NCI-H1436 treated with DMSO at 0.1 percent for 48 hours (cell line): ENCODE measurements at places on chromosomes 12 and 14.

DNA sequence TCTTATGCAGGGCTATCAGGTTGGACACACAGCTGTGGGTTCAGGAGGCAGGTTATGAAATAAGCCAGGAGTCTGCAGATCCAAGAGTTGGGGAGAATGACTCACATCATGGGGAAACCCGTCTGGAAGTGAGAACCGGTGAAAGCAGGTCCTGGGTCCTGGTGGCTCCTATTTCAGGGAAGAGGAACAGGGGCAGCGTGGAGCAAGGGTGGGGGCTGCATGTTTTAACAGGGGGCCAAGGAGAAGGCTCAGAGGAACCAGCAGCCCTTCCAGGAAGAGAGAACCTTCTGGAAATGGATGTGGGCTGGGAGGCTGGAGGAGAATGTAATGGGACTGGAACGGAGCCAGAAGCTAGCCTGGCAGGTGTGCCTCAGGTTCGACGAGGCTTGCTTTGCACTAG, 7.8 kb upstream of the KRT74 start:
- DNase-seq: no peak

GRCh38 chr12:117518594-117519270, 157.3 kb upstream of the NOS1 start:
- DNase-seq: no peak

- DNase-seq: no peak
Observed at GRCh38 chr12:8909752-8910151, 4.6 kb upstream of the PHC1 start.

GRCh38 chr12:69998011-69998410, 173.0 kb downstream of the MYRFL start:
- DNase-seq: no peak

DNA sequence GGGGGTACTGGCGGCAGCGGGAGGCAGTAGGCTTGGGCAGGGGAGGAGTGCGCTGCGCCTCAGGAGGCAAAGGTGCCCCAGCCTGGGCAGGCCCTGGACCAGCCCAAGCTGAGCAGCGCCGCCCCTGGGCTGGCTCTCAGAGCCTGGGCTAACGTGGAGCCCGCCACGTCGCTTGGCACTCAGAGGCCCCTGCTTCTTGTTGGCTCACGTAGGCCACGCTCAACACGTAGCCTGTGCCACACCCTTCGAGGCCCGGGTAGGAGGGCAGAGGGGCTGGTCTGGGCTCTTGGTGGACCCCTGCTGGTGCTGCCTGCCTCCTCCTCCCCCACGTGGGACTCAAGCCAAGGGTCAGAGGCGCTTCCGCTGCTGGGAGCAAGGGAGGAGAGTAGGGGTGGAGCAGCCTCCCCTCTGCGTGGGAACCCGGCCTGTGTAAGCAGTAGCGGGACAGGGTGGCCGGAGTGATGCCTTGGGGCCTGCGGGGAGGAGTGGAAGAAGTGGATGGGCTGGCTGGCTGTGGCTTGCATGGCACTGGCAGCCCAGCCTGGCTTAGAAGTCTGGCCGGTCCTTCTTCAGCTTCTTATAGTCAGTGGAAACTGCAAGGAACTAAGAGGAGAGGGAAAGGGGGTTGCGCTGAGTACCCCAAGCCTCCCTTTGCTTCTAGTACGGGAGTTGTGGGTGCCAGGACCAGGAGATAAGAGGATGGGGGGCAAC, 5.7 kb downstream of the SHMT2 start:
- DNase-seq: no peak

- no peak for DNase-seq
Observed at GRCh38 chr12:6088921-6089747, 35.3 kb downstream of the VWF start.

DNA sequence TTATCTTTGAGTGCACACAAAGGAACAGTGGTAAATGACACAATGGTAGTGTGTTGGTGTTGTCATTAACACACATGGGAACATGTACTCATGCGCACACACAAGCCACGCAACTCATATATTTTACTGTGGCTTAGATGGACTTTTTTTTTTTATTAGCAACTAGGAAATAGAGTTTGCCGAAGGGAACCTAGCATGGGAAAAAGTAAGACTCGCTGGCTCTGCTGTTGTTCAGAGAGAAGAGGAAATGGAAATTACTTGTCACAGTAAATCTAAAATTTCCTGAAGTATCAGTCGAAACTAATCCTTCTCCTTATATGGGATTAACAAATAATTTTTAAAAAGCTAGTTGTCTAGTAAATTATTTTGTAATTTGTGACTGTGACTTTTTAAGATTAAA, 33.7 kb upstream of the IL22 start:
- DNase-seq: no peak

DNA sequence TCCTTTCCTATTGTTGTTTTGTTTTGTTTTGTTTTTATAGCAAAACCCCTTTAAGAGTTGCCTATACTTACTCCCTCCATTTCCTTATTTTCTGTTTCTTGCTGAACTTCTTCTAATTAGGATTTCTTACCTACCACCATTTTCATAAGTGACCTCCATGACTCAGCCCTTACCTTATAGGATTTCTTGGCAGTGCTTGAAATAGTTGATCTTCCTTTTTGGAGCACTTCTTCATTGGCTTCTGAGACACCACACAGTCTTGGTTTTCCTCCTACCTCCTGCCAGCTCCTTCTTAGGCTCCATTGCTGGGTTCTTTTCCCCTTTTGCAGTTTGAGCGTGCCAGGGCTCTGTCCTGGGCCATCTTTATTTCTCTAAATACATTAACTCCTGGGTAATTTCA, 23.4 kb upstream of the EID3 start:
- no peak for DNase-seq

DNA sequence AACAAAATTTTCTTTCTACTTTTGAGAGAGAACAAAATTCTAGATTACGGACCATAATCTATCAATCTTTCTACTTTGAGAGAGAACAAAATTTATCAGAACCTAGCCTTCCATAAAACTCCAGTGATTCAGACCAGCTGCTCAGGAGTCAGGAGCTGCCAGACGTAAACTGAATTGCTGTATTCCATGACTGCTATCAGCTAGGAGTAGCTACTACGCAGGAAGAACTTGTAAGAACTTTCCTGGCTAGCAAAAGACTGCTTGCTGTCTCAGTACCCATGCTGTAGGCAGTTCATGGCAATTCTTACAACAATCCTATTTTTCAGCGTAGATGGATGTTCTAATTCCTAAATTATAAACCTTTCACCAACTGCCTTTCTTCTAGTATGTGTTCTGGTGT, 73.3 kb downstream of the MED13L start:
- no peak for DNase-seq

GRCh38 chr14:76245097-76245496, 93.4 kb downstream of the GPATCH2L start:
- no peak for DNase-seq

DNA sequence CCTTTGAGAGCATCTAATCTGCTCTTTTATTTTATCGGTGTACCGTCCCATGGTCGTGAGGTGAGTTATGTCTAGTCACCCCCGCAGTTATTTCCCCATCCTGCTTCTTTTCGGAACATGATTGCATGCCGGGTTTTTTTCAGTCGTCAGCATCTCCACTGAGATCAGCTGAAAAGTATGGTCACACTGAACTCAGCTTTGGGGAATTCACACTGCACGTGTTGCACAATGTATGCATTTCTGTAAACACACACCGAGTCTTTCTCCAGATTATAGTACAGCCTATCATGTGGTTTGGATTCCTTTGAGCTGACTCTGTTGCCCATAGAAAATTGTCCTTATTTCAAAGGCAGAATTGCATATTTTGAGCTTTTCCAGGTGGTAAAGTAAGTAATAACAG, 24.6 kb downstream of the PLXNC1 start:
- no peak for DNase-seq

DNA sequence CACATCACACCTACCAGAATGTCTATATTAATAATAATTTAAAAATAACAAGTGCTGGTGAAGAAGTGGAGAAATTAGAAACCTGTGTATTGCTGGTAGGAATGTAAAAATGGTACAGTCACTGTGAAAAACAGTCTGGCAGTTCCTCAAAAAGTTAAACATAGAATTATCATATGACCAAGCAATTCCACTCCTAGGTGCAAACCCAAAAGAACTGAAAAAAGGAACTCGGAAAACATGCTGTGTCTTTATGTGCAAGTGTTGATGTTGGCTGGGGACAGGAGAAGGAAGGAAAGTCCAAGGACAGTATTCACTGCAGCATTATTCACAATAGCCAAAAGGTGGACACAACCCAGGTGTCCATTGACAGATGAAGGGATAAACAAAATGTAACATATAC, 146.5 kb downstream of the TTC7B start:
- DNase-seq: no peak

GRCh38 chr14:101357038-101357437, 204.3 kb upstream of the DIO3 start:
- no peak for DNase-seq

DNA sequence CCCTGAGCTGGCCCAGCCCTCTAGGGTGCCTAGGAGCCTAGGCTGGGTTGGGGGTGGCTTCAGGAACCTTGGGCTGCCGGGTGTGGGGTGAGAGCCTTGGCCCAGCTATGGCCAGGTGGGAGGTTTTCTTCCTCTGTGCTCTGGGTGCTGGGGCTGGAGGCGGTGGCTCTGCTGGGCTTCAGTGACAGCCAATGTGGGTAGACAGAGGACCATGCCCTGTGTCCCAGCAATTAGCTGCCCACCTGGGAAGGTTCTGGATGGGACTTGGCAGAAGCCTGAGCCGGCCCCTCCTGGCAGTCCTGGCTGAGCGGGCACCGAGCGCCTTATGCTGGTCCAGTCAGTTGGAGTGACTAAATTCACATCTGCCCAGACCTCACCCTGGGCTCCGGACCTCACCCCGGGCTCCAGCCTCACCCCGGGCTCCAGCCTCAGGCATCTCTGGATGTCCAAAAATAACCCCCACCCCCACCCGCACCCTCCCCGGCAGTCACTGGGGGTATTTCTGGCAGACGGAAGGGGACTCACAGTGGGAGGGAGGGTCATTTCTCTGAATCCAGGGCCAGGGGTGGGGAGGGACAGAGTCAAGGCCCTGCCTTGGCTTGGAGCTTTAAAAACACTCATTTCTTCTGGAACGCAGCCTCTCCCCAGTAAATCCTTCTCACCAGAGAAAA, 46.9 kb downstream of the CYP46A1 start:
- DNase-seq: no peak

DNA sequence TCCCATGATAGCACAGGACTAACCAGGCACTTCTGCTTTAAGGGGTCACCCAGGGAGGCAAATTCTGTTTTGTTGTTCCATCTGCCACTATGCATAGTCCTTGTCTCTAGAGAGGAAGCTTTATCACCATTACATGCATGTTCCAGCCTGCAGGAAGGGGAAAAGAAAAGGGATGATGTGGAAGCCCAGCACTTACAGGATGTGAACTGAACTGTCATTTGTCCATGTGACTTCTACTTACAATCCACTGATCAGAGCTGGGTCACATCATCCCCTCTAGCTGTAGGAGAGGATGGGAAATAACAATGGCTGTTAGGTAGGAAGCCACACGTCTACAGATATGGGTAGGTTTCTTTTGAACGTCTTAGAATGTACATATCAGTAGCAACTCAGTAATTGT, 203.1 kb downstream of the PTPRO start:
- DNase-seq: no peak

- DNase-seq: no peak
Observed at GRCh38 chr14:35669782-35670181, 135.8 kb downstream of the INSM2 start.

DNA sequence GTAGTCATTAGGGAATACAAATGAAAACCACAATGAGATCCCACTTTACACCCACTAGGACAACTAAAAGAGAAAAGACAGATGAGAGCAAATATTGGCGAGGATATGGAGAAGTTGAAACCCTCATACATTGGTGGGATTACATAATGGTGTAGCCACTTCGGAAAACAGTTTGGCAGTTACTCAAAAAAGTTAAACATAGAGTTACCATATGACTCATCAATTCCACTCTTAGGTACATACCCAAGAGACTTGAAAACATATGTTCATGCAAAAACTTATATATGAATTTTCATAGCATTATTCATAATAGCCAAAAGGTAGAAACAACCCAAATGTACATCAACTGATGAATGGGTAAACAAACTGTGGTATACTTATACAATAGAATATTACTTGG, 27.1 kb downstream of the ALDH1L2 start:
- no peak for DNase-seq
